Activated CD4-positive, alpha-beta memory T cell treated with anti-CD3 and anti-CD28 coated beads, Interleukin-2, amount 10 ng/mL, durations not matched to agents 7 days and 5 days (primary cell): ENCODE measurements at places on chromosomes 12 and 14.

GRCh38 chr14:33420051-33420627 lies 481.5 kb downstream of the NPAS3 start:
- DNase-seq = no peak

GRCh38 chr12:52865090-52865944 lies 16.5 kb upstream of the KRT78 start:
- DNase-seq = no peak

GRCh38 chr12:67358781-67359338 lies 89.7 kb downstream of the CAND1 start:
- DNase-seq = no peak

DNA sequence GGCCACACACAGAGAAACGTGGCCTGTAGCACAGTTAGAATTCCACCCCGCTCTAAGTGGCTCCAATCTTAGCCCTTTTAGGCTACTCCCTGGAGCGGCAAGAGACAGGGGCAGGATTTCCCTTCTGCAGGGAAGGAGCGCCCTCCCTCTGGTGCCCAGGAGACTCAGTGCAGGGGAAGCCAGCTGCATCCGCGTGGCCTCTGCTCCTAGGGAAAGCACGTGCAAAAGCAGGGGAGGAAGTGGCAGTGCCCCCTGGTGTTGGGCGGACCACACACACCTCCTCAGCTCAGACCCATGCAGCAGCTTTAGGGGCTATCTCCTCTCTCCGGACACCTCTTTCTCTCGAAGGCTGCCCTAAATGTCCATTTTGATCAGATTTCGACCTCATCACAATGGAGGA lies 50.0 kb downstream of the SPRING1 start:
- DNase-seq = peak; percentile 27

DNA sequence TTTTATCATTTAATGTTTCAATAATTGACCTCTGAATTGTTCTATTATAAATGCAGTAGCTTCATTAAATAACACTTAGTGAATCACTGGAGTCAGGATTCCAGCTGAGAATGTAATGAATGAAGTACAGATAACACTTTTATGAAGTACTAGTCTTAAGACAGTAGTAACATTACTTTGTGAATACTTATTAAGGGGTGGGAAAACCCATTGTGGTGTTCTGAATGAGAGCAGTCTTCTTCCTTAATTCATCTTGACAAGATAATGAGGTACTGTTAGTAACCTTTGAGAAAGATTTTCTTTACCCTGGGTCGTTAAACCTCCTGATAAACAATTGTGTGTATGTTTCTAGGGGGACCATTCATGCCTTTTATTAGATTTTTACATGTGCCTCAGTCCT lies 12.7 kb downstream of the NUP107 start:
- no peak for DNase-seq

DNA sequence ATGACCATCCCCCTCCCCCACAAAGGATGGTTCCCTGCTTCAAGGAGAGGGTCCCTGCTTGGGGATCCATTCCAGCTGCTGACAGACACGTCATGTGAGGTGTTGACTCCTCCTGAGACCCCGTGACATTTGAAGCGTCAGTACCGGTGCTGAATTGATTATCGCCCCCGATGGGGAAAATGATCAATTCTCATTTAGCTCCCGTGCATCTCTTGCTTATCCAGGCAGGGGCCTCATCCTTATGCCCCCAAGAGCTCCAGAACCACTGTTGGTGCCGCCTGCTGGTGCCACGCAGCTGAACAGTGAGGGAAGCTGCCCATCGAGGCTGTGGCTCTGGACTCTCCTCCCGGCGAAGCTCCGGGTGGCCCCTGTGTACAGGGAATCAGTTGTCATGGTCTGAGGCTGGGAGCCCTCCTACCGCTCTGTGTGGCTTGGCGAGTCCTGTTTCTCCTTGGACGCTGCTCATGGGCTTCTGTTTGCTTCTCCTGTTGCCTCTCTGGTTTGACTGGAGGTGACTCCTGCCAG lies 4.6 kb downstream of the KIF26A start:
- DNase-seq = no peak

- peak; percentile 74 for DNase-seq
These were observed 933.8 kb downstream of the TMEM121 start for GRCh38 chr14:106459971-106460730.

GRCh38 chr12:53474819-53475218 lies 22.9 kb downstream of the PCBP2 start:
- no peak for DNase-seq

- no peak for DNase-seq
These were observed 317.6 kb downstream of the DPF3 start for GRCh38 chr14:72576258-72576657.

DNA sequence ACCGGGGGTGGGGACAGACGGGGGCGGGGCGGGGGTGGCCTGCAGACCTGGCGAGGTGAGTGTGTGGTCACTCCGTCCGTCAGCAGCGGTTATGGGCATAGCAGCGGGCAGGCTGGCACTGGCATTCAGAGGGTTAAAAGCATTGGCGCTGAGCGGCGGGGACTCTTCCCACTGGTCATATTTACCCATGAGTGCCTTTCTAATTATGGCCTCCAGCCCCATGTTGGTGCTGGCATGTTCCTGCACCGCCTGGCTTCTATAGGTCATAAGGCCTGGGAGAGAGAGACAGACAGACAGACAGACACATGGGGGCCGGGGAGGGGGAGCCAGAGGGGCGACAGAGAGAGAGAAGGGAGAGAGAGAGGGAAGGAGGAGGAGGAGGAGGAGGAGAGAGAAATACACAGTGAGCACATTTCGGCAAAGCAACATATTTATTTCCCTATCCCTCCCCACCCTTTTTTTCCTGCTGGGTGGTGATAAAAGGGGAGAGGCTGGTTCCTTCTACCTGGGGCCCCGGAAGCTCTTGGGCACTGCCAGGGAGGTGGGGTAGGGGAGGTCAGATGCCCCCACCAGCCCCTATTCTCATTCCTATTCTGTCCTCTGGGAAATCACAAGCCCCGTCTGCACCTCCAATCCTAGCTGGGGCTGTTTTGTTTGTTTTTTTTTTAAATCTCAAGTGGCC lies 32.6 kb downstream of the RFLNA start:
- no peak for DNase-seq

- DNase-seq = no peak
These were observed 85.4 kb upstream of the HIF1A start for GRCh38 chr14:61609884-61610283.

DNA sequence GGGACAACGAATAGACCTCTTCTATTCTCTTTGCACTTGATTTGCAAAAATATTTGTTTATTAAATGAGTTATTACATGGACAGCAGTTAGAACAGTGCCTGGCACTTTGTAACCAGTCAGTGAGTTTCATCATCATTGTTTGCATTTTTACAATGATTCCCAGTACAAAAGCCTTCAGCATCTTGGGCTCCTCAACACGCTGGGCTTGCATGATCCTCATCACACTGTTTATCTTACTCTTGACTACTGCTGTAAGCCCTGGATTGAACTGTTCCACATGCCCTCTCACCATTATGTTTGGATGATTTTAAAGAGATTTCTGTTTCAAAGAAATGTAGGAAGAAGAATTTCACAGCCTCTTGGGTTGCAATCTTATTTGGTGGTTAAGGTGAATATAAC lies 204.3 kb downstream of the PELI2 start:
- DNase-seq = no peak

DNA sequence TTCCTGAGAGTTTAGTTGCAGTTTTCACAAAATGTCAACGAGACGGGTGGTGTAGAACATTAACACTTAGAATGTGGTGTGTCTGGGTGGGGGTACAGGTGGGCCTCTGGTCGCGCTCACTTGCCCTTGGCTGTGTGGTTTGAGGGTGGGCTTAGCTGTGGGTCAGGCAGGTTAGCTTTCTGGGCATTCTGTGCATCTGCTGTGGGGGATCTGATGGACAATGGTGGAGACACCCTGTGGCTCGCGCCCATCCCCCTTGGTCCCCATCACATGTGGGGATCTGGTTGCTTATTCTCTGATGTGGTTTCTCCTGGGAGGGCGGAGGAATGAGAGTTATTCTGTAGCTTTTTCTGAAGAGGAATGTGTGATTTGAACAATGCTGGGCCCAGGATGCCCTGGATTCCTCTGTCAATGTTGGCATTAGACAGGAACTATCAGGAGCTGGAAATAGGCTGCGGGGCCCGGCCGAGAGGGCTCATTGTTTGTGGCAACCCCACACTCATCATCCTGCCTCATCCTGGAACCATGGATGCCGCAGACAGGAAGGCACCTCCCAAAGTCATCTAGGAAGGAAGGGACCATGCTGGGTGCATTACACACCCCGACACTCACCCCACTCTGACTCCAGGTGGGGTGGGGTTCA lies 101.6 kb downstream of the TSPAN9 start:
- DNase-seq = no peak

DNA sequence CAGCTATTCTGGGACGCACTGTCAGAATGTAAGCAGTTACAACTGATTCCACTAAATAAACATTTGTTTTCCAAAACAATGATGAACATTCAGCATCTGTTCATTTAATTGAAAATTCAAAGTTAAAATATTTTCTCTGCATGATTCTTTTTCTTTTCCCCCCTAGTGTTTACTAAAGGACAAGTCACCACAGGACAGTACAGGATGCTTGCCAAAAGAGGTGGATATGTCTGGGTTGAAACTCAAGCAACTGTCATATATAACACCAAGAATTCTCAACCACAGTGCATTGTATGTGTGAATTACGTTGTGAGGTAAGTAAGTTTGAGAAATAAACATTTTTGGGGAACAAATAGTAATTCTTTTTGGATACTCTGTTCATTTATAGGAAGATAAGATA lies 28.2 kb upstream of the SNAPC1 start:
- no peak for DNase-seq

DNA sequence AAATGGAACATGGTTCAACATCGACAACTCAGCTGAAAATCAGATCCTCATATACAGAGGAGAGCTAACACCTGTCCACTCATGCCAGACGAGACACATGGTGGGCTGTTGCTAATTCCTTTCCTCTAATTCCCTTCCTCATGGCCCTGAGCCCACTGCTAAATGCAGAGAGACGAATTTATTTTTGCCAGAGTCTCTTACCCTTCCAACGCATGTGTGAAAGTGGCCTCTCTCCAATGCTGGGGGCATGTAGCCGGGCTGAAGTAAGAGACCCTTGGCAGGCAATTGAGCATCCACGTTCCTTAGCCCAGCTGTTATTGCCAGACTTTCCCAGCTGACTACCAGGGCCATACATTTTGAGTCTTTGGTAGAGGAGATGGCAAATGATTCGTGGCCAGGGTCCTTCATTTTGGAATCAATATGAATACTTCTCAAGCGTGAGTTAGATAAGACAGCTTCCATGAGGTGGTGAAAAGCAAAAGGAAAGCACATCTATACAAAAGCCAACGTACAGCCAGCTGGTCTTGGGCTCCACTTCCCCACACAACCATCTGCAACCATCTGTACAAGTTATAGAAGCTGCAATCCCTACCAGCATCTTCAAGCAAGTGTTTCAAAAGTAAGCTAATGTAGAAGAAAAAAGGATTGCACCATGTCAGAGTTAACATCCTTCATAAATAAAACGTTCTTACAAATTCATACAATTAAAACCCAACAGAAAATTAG lies 28.6 kb downstream of the CORO1C start:
- no peak for DNase-seq

DNA sequence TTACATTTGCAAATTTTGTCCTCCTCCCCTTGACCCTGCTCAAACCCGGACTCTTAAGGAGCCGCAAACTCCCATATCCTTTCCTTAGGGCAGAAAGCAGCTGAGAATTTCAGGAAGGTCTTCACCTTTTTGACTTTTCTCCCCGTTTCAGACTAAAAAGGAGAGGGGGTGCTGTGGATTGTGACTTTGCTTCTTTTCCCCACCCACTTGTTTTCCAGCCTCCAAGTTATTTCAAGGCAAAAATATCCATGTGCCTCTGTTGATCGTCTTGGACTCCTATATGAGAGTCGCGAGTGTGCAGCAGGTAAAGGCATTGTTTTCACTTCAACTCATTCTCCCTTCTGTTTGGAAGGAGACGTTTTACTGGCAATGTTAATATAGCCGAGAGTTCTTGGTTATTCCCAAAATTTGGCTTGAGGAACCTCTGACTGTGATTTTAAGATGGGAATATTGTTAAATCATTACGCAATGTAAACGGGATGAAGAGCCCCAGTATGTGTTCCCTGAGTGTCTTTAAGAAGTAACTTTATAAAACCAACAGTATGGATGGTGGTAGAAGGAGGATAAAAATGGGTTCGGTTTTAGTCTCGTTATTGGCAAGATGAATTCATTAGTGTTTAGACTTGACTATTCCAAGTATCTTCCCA lies 663 bp downstream of the LRRK2 start:
- DNase-seq = no peak

DNA sequence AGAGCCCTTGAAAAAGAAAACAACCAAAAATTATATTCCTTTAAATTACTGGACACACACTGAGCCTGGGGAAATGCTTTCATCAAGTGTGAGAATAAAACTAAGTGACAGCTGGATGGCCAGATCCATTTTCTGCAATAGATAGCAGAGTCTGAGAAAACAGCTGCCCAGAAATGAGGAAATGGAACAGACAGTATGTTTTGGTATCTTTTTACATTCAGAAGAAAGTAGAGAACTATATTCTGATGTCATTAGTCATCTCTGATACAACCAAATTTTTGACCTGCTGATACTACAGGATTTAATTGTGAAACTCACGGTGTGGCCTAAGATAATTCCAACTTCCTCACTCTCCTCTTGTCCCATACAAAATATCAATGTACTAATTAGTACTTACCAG lies 78.2 kb downstream of the HMGA2 start:
- no peak for DNase-seq

DNA sequence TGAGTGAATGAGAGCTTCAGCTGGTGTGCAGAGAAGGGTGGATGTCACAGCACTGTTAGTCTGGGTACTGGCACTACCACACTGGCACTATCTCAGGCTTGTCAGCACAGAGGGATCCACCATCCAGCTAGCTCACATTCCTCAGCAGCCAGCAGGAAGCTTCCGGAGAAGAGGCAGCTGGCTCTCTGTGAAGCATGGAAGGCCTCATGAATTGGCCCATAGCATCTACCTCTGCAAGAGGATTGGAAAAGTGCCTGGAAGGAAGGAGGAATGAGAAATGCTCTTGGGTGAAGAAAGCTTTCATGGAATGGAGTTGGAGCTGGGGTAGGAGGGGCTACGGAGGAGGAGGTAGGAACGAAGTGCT lies 9.9 kb downstream of the KRT83 start:
- no peak for DNase-seq

GRCh38 chr14:34851395-34851794 lies 23.8 kb downstream of the BAZ1A start:
- no peak for DNase-seq

DNA sequence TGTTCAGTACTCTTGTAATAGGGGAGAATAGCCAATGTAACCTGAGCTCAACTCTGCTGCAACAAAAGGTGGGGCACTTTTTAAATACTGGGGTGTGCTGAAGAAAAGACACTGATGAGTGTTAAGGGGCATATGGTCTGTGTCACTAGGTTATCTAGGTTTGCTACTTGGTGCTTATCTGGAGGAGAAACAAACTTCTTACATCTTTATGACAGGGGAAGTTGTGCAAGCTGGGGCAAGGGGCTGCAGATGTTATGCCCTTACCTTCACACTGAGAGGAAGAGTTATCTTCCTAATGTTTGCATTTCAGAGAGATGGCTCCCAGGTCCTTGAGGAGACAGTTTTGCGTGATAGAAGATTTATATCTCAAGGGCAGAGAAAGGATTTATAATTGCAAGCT lies 90.9 kb upstream of the PKP2 start:
- no peak for DNase-seq
